ENCODE measurements at places on chromosomes 1 and 21.

DNA sequence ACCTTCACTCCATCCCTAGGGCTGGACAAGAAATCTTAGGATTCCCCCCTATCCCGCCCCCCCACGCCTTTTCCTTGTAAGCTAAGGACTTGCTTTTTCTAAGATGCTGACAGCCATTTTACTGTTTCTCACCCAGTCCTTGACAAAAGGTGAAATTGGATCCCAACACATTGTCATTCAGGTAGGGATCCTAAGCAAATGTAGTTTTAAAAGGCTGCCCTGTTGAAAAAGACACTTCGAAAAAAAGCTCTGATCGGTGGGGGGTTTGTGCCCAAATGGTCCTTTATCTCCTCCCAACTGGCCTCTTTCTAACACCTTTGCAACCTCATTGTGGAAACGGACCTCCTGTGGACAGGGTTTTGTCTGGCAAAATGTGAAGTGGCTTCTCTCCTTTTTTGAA, 2.9 kb downstream of the CACHD1 start:
- no peak for DNase-seq

- DNase-seq: no peak
Measured at GRCh38 chr1:98749152-98749756, 87.7 kb downstream of the SNX7 start.

DNA sequence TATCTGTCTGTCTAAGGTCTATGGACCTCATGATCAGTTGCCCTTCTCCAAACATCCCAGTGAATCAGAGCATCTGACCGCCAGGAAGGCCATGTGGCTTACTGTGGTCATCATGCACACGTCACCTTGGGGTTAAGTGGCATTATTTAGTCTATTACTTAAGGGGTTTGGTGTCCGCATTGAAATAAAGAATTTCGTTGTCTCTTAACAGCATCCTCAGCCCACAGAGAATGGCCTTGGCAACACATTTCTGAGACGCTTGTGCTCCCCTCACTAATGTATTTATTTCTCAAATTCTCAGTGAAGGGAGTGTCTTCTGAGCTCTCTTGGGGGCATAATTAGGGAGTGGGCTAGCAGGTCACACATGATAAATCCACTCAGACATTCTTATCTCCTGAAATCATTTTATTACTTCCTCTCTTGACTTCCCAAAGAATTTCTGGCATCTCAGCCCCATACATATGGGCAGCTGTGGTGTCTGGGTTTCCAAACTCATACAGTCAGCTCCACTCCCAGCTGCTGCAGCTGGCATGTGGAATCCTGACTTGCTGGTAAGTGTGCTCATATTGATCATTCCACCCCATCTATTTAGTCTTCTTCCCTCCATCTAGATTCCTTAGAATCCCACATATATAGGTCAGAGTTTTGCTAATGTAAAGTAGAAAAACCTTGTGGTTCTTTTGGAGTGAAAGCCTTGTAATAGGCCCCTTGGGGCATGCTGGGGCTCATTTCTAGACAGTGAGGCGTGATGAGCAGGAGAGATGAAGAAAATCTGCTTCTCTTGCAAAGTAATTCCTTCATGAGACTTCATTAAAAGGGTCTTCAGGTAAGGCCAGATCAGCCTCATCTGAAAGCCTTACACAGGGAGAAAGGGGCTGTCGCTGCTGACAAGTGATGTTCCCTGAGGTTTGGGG, 110.5 kb downstream of the HHAT start:
- no peak for DNase-seq

DNA sequence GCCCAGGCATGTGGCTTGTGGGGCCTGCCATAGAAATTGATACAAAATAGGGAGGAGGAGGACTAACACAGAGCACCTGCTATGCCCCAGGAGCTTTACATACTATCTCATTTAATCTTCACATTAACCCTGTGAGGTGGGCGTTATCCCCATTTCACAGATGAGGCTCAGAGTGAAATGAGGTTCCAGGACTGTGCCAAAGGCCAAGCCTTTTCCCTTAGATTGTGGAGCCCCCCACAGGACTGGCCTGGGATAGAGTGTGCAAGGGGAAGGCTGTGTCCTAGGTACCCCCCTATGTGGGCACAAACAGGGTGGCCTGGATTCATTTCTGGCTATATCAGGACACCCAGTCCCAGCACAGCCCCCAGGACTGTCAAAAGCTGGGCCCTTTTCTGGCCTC, 2.2 kb upstream of the DDOST start:
- no peak for DNase-seq

- no peak for DNase-seq
Measured at GRCh38 chr1:16066245-16066644, 7.2 kb downstream of the FAM131C start.

GRCh38 chr1:217495249-217495648, 135.6 kb downstream of the GPATCH2 start:
- no peak for DNase-seq

GRCh38 chr21:39915881-39916280, 48.6 kb downstream of the PCP4 start:
- DNase-seq: no peak

DNA sequence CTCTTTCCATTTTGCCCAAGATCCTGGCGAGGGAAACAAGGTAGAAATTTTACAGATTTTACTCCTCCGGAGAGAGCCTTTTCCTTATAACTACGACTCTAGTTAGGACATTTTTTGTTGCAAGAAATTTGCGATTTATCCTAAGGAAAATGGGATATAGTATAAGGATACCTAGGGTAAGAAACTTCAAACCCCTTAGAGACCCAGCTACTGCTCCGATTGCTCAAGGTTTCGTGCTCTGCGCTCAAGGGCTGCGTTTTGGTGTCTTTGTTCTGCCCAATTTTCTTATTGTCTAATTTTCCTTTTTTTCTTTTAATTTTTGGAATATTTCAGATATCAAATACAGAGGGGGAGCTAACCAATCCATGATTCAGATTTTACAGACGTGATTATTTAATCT, 1.5 kb downstream of the TTC3 start:
- no peak for DNase-seq

DNA sequence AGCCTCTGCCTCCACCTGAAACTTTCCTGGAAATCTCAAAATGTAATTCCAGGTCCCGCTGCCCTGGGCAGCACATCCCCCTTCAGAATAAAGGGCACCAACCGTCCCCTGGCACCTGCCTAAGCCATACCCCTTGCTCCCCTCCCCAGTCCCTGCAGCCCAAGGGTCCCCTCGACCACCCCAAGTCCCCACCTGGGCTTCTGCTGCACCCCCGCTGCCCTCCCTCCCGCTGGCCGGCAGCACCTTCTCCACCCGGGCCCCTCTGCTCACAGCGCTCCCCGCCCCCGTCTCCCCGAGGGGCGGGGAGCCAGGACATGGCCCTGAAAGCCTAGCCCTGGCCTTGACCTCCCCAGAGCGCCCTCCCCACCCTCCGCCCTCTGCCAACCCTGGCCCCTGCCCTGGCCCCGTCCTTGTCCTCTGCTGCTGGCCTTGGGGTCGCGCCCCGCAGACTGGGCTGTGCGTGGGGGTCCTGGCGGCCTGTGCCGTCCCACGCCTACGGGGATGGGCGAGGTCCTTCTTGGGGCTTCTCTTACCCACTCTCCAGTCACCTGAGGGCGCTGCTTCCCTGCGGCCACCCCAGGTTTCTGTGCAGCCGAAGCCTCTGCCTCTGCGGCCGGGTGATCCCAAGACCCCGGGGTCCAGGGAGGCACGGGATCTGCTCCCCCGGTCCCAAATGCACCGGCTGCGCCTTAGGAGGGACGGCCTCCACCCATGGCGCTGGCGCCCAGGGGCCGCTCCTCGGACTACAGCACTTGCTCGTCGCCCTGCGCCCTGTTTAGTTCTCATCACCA, 41.7 kb downstream of the WDR4 start:
- no peak for DNase-seq

- DNase-seq: no peak
Measured at GRCh38 chr1:151545542-151545941, 5.4 kb downstream of the TUFT1 start.

DNA sequence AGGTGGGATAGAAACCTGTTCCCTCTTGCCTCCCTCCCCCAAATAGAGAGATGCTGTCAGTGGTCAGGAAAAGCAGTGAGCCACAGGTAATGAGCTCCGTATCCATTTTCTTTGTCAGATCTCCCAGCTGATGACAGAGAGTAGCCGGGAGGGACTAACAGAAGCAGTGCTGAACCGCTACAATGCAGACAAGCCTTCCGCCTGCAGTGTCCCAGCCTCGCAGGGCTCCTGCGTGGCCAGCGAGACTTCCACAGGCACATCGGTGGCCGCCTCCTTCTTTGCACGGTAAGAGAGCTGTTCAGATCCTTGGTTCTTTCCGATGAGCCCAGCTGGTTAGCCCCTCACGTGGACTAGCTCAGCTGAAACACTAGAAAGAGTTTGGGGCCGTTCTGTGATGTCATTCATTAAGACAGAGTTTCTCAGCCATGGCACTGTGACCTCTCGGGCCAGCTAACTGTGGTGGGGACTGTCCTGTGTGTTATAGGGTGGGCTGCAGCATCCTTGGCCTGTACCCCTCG, 264.7 kb downstream of the KIF26B start:
- no peak for DNase-seq

- no peak for DNase-seq
Measured at GRCh38 chr1:14511166-14511680, 87.3 kb upstream of the KAZN start.

DNA sequence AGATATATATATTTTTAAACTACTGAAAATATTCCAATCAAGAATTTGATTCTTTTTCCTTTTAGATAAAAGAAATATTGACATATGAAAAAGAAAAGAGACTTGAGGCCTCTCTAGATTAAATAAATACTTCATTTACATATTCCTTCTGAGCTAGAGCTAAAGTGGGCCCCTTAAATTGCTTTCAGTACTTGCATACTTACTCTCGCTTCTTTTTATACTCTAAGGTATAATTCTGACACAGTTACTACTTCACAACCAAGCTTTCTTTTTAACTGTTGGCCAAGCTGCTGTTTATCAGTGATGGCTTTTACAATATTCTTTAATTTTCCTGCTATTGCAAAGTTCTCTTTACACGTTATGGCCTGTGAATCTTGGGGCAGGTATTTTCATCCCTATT, 24.6 kb downstream of the EXTL2 start:
- DNase-seq: no peak

GRCh38 chr1:1080122-1080757, 6.1 kb upstream of the RNF223 start:
- no peak for DNase-seq

GRCh38 chr1:230158415-230159291, 91.6 kb downstream of the GALNT2 start:
- no peak for DNase-seq

DNA sequence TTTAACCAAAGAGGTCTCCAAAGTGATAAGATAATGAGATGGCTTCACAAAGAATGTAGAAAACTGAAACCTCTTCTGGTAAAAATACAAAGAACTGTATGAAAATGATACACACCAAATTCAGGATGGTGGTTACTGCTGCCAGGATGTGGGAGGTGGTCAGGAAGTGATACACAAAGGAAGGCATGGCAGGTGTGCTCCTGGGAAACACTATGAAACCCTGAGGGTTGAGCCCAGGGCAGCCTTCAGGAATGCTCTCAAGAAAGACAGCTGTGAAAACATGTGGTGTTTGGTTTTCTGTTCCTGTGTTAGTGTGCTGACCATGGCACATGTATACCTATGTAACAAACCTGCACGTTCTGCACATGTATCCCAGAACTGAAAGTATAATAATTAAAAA, 109.3 kb downstream of the NTNG1 start:
- DNase-seq: no peak

DNA sequence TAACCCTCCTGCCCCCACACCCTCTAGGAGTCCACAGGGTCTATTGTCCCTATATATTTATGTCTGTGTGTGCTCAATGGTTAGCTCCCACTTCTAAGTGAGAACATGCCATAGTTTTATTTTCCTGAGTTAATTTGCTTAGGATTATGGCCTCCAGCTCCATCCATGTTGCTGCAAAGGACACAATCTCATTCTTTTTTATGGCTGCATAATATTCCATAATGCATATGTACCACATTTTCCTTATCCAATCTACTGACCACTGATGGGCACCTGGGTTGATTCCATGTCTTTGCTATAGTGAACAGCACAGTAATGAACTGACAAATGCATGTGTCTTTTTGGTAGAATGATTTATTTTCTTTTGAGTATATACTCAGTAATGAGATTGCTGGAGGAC, 13.3 kb upstream of the FHAD1 start:
- no peak for DNase-seq

- DNase-seq: no peak
Measured at GRCh38 chr1:27650539-27651175, 15.7 kb upstream of the FGR start.

DNA sequence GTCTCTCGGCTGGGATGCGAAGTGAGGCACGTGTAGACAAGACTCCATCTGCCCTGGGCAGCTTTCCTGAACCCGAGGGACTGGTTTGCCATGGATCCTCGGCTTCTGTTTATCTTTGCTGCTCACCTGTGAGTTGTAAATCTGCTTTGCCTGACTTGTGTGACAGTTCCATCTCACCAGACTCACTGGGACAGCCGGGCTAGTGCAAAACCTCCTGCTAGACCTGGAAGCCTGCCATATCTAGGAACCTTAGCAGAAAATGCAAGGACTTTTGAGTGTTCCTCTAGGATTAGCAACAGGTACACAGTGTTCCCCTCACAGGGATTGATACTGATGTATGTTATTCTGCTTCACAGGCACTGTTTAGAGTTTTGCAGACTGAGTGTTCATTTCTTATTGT, 218.6 kb downstream of the URB2 start:
- DNase-seq: no peak

DNA sequence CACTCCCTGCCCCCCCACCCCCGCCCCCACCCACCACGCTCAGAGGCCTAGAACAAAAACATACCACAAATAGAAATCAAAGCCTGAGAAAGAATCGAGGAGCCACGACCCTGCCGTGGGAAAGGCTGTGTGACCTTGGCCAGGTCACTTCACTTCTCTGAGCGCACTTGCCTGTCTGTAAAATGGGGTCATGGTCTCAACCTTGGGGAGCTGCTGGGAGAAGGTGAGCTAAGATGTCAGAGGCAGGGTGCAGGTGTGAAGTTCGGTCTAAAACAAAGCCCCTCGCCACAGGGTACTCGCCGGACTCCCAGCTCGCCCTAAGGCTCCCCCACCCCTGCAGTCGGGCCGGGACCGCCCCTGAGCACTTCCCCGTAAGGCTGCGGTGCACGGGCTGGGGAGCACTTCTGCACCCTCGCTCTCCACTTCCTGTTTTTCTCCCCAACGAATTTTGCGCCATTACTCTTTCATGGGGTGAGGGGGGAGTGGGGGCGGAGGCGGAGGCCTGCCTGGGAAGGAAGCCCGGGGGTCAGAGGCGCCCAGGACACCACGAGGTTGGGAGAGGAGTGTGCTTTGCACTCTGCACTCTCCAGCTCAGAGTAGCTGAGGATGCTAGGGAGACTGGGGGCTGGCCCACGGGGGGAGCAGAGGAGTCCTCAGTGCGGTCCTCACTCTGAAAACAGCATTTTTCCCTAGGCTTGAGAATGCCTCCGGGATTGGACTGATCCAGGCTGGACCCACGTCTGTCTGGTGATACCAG, 21.9 kb upstream of the PIK3CD start:
- peak; percentile 68 for DNase-seq

DNA sequence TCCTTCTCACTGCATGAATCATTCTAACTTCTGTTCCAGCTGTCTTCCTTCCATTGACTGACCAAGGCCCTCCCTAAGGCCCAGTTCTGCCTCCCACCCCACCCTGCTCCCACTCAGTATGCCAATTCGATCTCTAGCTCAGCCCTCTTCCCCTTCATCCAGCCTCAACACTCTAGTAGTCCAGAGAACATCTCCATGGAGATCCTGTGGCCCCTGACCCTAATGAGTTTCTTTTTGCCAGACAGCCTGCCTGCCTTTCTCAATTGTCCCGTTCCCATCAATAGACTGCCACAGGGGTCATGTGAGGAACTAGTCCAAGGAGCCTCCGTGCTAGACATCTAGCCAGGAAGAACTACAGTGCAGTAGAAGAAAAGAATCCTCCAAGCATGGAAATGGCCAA, 26.4 kb downstream of the RRAGC start:
- no peak for DNase-seq

- no peak for DNase-seq
Measured at GRCh38 chr1:96492236-96492635, 229.3 kb upstream of the PTBP2 start.
